ENCODE measurements at places on chromosomes 11 and 22.

DNA sequence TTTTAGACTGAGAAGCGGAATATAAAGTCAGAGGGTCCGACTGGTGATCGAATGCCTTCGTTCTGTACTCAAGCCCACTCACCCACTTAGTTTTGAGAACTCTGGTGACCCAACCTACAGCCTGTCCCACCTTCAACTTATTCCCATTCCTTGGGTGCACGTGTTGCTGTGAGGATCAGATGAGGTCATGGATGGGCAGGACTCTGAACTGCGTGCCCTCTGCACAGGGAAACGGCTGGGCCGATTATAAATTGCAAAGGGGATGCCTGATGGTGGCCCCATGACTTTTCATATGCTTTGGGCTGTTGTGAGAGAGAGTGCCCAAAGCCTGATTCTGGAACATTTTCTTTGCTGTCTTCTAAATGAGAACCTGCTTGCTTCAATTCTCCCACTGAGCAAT, 16.0 kb upstream of the EHF start:
- DNase-seq, result no peak

DNA sequence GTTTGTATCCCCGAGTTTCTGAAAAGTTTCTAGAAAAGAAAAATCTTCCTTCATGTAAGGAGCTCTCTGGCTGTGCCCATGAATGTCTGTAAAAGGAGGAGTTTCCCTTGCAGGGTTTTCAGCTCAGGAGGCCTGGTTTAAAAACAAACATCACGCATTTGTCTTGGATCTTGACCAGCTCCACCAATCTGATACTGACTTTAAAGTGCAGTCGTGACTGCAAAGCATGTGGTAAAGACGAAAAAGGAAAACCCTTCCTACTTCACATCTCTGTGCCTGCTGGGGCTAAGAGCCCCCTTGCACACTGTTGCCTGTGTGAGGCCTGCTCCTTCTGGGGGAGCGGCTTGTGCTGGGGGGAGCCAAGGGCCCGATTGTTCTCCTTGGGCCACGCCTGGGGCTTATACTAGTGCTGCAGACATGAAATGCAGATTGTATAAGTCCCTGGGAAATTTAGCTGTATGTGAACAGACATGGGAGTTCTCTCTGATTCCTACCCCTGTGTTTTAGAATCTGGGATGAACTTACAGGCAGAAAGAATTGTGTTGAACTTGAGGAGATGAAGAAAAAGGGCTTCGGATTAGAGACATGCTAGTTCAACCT, 62.1 kb downstream of the ADAMTS15 start:
- DNase-seq, result no peak

DNA sequence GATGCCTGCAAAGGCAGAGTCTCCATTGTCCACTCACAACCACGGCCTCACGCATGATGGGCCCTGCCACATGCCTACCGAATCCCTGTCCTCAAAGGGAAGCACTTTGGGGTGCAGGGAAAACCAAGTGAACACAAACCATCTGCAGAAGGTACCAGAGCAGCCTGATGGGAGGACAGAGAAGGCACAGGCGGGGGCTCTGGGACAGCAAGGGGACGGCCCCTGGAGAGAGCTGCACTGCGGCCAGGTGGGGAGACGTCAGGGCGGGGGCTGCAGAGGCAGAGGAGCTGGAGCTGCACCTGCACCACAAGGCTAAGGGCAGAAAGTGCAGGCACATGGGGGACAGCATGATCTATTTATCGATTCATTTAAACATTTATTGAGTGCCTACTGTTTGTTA, 1056.0 kb downstream of the TBC1D22A start:
- no peak for DNase-seq

DNA sequence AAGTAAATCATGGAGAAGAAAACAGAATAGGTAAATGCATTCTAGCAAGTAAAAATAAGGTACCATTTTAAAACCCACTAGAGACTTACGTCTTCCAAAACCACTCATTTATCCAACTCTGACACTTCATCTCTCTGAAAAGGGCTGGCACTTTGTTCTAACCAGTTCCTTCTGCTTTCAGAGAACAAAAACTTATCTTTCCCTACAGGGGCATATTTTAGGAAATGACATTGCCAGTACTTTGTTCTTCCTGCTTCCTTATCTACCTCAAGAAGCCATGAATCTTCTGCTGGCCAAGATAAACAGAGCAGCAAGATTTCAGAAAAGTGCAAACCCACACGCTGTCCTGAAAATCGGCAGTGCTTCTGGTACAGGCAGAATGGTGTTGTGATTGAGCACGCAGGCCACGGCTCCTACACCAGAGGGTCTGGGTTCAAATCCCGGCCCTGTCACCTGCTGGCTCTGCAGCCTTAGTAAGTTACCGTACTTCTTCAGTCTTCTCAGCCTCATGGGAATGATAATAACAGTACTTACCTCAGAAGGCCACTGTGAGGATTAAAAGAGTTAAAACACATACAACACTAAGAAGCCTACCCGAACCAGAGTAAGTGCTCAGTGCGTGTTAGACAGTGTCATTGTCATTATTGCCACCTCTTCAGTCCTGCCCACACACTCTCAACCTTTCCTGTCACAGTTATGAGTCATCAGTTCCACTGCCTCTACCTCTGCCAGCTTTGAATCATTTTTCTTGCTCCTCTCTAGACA, 11.0 kb downstream of the MPZL3 start:
- peak; percentile 63 for DNase-seq

DNA sequence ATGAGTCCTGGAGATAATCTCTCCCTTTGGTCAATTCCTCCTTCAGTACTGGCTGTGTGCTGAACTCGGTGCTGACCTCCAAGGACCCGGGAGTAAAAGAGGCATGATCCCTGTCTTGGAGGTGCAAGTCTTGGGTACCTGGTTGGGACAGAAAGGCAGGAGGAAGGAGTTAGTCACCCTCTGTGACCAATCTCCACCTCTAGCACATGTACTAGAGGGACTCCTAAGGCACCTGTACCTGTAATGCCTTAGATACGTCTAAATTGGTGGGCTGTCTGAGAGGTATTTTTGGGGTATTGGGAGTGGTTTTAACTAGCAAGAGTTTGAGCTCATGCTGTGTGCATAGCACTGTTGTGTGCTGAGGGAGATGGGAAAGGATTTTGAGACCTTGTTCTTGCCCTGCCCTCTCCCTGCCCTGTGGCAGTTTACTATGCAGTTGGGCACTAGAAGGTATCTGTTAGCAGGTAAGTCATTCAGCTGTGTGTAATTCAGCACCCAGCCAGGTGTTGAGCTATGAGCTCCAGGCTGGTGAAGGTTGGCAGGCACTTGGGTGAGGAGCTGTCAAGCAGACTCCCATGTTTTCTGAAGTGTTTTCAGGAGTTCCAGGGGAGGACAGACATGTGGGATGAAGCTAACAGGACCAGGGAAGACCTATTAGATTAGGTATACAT, 2.5 kb downstream of the PANX1 start:
- peak; percentile 4 for DNase-seq

- DNase-seq, result no peak
Observed at GRCh38 chr11:113474362-113475159, 637 bp downstream of the DRD2 start.

DNA sequence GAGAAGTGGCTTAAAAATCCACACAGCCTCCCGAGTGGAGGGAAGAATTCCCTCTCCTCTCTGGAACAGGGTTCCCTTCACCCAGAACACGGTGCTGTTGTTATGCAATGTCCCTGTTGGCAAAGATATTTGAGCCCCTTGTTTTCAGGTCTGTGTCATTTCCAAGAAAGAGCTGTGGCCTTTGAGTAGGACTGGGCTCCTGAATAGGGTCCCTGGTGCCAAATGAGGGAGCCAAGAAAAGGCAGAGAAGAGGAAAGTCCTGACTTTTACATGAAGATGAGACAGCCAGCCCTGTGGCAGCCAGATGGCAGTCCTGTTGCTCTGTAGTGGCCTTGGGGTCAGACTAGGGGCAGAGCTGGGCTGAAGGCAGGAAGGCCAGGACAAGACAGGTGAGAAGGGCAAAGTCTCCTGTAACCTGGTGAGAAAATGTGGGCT, 51.2 kb upstream of the ELF5 start:
- DNase-seq, result no peak

DNA sequence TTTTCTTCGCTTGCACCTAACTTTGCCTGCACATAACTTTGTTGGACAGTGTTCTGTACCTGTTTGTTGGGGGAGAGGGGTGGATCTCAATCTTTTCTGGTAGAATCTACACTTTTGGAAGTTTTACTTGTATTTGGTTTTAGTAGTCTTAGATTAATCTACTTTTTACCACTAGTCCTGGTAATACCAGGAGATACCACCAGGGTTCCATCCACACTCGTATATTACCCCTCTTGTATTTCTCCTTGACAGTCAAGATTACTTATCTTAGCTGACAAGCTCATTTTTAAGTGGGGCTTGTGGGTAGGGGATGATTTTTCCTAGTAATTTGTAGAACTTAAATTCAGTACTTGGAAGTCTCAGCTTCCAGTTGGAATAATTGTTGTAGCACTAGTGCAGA, 37.3 kb upstream of the TECTA start:
- no peak for DNase-seq

GRCh38 chr11:21895686-21896085, 297.2 kb upstream of the ANO5 start:
- DNase-seq, result no peak

GRCh38 chr22:49007013-49007653, 820.5 kb downstream of the BRD1 start:
- DNase-seq, result no peak

DNA sequence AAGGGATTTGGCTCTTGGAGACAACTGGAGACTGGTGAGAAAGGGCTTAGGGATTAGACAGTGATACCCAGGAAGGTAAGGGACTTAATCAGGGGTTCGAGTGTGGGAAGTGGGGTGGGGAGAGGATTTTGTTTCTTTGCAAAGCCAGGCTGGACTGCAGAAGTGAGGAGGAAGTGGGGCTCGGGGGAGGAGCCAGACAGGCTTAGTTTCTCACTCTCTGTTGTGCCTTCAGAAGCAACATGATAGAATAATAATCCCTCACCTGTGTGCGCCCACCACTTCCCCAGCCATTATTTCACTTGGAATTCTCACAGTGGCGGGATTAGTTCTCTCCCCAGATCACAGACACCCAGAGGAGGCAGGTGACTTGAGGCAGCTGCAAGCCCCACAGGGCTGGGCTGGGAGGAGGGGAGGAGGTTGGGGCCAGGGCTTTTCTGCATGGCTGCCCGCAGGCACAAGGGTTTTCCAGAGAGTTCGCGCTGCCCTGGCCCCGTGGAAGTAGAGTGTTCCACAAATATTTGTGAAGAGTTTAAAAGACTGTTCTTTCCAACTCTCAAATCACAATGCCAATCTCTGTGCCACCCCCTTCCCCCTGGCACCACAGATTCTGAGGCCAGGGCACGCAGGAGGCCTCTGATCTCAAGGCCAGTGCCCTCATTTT, 4.0 kb upstream of the SEC14L2 start:
- no peak for DNase-seq

- DNase-seq, result no peak
Observed at GRCh38 chr11:117087446-117087845, 10.8 kb downstream of the SIK3 start.

GRCh38 chr22:41478473-41478872, 9.6 kb downstream of the ACO2 start:
- no peak for DNase-seq

All from CD4-positive, alpha-beta T cell treated with Interleukin-1 beta for 1 hour (primary cell).